Epithelial cell of prostate (primary cell): ENCODE measurements at places on chromosomes 5 and 9.
A peak's percentile ranks its signal among the peaks of the same experiment; 100 is the strongest.

DNA sequence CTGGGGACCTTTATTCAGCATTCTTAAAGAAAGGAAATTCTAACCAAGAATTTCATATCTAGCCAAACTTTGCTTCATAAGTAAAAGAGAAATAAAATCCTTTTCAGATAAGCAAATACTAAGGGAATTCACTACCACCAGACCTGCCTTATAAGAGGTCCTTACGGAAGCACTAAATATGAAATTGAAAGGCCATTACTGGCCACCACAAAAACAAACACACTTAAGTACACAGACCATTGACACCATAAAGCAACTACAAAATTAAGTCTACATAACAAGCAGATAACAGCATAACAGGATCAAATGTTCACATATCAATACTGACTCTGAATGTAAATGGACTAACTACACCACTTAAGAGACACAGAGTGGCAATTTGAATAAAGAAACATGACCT lies 361.4 kb upstream of the POU5F2 start:
- DNase-seq: no peak

DNA sequence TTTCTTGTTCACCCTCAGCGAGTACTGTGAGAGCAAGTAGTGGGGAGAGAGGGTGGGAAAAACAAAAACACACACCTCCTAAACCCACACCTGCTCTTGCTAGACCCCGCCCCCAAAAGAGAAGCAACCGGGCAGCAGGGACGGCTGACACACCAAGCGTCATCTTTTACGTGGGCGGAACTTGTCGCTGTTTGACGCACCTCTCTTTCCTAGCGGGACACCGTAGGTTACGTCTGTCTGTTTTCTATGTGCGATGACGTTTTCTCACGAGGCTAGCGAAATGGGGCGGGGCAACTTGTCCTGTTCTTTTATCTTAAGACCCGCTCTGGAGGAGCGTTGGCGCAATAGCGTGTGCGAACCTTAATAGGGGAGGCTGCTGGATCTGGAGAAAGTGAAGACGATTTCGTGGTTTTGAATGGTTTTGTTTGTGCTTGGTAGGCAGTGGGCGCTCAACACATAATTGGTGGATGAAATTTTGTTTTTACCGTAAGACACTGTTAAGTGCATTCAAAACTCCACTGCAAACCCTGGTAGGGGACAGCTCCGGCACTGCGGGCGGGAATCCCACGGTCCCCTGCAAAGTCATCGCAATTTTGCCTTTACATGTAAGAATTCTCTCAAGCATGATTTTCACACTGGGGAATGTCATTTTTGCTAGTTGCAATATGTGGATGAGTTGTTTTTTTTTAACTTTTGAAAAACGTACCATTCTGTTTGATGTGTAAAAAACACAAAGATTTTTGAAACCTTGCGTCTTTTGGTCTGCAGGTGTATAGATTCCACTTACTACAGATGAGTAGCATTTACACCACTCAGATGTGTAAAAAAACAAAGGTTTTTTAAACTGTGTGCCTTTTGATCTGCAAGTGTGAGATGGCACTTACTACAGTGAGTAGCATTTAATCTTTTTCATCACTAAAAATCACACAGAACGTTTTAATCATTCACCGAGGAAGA lies 631 bp upstream of the C9orf72 start:
- peak; percentile 99 for DNase-seq

GRCh38 chr5:179699616-179700237 lies 960 bp downstream of the CANX start:
- DNase-seq: no peak

GRCh38 chr5:38557308-38557710 lies 863 bp upstream of the LIFR start:
- no peak for DNase-seq

DNA sequence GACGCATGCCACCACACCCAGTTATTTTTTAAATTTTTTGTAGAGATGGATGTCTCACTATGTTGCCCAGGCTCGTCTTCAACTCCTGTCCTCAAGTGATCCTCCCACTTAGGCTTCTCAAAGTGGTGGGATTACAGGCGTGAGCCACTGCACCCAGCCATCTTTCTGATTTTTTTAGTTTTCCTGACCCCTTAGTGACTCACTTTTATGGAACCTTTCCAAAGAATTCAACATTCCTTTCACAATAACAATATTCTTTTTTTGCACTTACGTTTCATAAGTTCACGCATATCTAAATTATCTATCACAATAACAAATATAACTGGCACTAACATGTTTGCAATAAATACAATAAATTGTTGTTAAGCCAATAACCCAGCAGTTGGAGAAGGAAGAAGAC lies 8.5 kb downstream of the ELOVL7 start:
- no peak for DNase-seq

DNA sequence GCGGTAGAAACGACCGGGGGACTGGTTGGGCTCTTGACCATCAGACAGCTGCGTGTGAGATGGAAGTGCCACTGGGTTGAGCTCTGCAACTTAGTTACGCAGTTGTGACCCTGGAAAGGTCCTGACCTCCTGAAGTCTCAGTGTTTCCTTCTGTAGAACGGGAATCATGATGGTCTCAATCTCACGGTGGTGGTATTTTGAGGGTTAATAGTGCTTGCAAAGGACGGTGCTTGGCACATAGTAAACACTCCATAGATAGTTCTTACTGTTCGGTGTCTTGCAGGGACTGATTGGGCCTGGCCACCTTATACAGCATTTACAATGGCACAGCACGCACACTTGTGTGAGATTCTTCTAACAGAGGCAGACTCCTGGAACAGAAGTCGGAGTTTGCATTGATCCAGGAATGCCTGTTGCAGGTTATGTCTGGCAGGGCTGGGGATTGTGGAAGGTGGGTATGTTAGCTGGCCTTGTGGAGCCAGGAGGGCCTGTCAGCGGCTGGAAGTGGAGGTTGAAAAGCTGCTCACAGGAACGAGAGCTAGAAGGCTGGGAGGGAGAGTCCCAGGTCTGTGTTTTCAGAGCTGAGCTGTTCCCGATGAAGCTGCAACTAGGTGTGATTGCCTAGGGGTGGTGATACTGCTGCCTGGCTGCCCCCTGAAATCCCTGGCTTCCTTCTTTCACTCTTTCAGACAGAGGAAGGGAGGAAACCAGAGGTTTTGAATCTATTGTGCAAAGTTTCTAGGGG lies 962 bp upstream of the TXN start:
- DNase-seq: no peak

GRCh38 chr5:55702598-55703345 lies 9.4 kb downstream of the SLC38A9 start:
- no peak for DNase-seq

DNA sequence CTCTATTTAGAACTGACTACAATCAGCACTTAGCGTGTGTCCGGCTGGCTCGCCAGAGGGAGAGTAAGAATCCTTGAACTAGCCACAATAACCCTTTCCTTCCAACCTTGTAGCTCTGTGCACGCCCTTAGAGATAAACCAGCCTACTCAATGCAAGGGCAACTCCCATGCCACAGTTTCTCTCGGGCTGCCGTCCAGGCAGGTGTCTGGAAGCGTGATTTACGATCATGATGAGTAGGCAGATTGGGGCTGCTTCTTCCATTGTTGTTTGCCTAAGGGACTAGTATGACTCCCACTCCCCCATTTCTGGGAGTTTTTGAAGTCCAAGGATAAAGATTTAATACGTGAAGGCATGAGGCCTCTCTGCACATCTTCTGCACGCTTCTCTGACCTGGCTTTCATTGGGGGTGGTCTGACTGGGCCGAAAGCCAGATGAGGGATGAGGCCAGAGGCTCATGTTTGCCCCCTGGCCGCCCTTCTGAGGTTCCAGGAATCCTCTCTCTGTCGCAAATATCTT lies 134.0 kb upstream of the MYO10 start:
- peak; percentile 50 for DNase-seq

- no peak for DNase-seq
Measured at GRCh38 chr5:176296-176823, 14.9 kb upstream of the LRRC14B start.

GRCh38 chr5:18370531-18370930 lies 736.3 kb downstream of the TAF11L14 start:
- DNase-seq: no peak

GRCh38 chr5:123916345-123917121 lies 404.6 kb downstream of the CSNK1G3 start:
- DNase-seq: peak; percentile 12

DNA sequence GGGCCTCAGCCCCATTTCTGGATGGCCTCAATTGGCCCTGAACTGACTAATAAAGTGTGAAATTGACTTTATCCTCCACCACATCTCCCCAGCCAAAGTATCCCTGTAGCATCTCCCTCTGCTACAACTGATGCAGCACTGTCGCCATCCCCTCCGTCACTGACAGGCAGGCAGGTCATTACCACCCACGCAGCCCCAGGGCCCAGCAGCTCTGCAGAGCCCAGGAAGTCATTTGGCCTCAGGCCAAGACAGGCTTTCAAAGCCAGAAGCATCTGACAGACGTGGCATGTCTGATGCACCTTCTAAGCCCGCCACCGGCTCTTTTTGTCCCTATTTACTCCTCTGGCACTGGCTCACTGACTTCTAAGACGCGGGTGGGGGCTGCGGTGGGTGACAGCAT lies 65.3 kb downstream of the ARHGEF37 start:
- DNase-seq: no peak

GRCh38 chr9:84070590-84070989 lies 90.0 kb downstream of the RMI1 start:
- DNase-seq: no peak

DNA sequence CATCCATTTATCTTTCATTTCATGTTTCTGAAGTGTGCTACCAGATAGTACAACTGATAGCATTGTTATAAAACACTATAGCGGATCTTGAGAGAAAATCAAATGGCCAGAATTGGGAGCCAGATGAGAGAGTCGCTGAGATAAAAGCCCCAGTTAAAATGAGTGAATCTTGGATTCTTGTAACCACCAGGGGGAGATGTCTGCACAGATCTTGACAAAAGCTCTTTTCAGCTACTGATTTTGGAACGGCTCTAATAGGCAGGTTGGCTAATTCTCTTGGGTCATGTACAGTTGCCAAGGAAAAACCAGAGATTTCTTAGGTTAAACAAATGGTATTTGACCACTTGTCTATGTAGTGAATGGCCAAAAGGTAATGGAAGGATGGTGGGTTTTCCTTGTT lies 21.7 kb downstream of the F2RL2 start:
- DNase-seq: no peak

- DNase-seq: peak; percentile 56
Measured at GRCh38 chr5:90944116-90944515, 385.5 kb downstream of the ADGRV1 start.

GRCh38 chr9:106945727-106946660 lies 83.0 kb downstream of the ZNF462 start:
- DNase-seq: no peak

DNA sequence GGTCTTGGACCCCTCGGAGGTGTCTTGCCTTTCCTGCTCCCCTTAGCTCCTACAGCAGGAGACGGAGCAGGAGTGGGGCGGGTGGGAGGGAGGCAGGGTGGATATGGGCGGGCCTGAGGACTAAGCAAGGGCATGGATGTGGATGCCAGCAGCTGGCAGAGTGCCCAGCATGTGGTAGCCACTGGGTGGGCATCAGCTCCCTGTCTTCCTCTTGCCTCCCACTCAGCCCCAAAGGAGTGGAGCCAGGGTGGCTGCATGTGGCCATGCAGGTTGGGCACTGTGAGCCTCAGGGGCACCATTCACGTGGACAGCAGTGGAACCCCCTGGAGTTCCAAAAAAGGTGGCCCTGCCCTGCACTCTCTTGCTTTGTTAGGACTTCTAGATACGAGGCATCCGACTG lies 90.1 kb upstream of the TBCA start:
- no peak for DNase-seq

DNA sequence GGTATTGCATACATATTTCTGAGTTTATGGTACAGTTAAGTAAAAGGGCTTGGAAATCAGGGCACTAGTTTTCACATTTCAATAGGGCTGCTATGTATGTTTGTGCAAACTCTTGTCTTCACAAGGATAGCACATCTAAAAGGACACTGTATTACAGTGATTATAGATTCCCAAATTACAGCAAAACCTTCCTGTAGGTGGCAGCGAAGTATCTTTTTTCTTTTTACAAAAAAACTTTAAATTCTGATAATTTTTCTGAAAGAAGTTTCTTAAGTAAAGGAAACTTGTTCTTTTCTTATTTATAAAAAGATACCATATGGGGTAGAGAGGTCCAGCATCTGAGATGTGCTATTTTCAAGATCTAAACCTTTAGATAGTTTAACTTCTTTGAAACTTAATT lies 337.8 kb downstream of the PTPRD start:
- no peak for DNase-seq

GRCh38 chr5:123398058-123398733 lies 25.0 kb downstream of the CEP120 start:
- DNase-seq: no peak

- no peak for DNase-seq
Measured at GRCh38 chr5:170434966-170435605, 45.9 kb upstream of the KCNMB1 start.

GRCh38 chr5:98514215-98514614 lies 259.2 kb upstream of the RGMB start:
- no peak for DNase-seq

DNA sequence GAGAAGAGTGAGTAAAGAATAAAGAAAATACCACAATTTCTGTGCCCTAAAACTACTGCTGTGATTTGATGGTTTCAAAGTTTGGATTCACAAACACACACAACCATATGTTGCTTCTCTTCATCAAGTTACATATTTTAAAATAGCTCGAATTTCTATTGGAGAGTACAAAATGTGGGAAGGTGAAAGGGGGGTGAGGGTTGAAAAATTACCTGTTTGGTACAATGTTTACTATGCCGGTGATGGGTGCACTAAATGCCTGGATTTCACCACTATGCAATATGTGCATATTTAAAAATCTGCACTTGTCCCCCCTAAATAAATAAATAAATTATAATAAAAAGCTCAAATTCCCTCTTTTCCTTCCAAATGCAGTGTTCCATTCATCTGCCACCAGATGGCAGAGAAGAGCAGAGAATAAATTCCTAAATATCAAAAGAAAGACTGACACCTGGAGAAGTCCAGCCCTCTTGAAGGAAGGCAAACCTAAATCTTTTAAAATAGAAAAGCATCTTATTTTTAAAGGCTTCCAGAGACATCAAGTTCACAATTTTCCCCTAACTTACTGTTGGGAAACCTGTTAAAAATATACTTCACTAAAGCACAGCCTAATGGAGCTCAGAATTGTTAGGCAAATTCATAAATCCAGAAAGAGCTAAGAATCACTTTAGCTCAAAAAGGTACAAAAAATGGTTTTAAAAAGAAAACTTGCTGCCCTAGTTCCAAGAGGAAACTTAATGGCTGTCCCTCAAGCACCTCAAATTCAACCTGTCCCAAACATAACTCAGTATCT lies 24.8 kb upstream of the HNRNPA0 start:
- no peak for DNase-seq

GRCh38 chr9:75892216-75892911 lies 1.9 kb downstream of the PCSK5 start:
- DNase-seq: no peak

- DNase-seq: no peak
Measured at GRCh38 chr5:176850371-176851245, 40.2 kb downstream of the UNC5A start.
